ENCODE measurements at places on chromosomes 1 and 21. TPM values are rescaled to one million over a fixed set of nuclear protein-coding genes. Genes with fewer than 3 reads are reported as not detected.

Gene MIA3
- total RNA-seq = 54.0 TPM

Gene AK5
- 123 TPM for total RNA-seq

Gene CELA3B
- not detected for total RNA-seq

Gene AQP10
- not detected for total RNA-seq

Gene TEDDM1
- total RNA-seq = not detected

Gene IGSF21
- not detected for total RNA-seq
